Amygdala (tissue), 56 donors: ENCODE measurements at places on chromosomes 6 and 20.

GRCh38 chr6:89411145-89412070, 665 bp downstream of the RRAGD start:
- DNase-seq = peak; percentile 46

DNA sequence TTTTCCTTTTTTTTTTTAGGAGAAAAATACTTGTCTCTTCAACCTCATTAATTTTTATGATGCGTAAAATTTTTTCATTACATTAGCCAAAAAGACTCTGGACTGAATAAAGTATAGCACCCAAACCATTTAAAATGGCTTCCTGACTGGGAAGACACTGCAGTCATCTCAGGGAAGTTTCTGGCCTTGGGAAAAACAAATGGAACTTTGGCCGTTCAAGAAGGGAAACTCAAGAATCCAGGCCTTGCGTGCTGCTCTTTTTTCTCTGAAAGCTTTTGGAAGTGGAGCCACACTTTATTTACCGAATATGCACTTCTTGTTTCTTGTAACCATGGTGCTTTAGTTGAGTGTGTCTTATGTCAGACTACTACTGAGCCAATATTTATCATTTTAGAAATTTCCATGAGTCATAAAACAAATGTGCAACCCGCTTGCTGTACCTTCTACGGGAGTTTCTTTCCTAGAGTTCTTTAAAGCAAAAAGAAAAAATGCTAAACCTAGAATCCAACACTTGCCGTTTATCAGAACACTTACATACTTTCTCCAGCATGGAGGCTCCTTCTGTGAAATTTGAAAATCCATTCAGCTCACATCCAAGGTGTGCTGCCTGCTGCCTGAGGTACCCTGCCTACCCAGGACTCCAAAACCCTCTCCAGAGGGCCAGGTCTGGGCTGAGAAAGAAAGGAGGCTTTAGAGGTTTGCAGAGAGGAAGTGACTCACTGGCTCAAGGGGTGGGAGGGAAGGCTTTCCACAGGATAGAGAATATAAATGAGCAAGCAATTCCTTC, 11.5 kb upstream of the DSTN start:
- DNase-seq = no peak

GRCh38 chr6:170404697-170405096, 98.1 kb downstream of the FAM120B start:
- DNase-seq = no peak

DNA sequence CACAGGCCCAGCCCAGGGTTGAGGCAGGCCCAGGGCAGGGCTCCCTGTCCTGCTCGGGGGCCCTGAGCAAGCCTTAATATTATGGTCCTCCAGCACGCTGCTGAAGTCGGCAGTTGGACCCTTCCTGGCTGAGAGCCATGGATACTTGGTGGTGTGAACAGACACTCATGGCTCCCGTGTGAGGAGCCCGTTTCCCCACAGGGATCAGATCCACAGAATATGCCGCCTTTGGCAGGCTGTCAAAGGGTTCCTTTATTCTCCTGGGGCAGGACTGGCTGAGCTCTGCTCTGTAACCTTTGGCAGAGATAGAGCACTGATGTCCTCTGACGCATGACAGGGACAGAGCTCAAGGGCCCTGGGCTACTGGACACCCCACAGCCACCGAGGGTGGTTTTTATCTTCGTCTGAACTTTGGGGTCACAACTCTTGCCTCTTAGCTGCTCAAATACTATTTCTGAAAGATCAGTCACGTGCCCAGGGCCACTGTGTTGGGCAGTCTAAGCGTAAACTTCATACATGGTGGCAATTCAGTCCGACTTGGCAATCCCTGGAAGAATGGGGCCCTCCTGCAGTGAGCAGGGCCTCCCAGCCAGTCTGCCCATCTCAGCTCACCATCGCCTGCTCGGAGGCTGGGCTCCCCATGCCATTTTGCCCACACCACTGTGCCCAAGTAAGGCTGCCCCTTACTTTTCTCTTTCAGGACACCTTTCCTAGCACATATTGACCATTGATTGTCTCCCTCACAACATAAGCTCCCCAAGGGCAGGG, 49.1 kb downstream of the TTI1 start:
- no peak for DNase-seq

DNA sequence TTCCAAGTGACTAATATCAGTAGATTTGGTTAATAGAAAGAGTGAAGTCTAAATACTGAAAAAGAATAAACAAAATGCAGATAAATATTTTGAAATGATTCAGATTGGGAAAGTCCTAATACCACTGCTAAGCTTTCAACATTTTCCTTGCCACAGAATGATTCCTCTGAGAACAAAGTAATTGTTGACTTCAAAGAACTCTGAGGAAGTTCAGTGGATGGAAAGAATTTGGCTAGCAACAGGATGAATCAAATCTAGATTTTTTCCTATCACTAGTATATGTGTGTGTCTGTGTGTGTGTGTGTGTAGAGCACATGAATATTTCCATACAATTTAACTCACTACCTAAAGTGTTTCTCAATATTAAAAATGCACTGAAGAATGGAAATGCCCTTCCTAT, 107.9 kb upstream of the PREP start:
- no peak for DNase-seq

GRCh38 chr6:155200012-155200411, 63.8 kb upstream of the CLDN20 start:
- DNase-seq = no peak

DNA sequence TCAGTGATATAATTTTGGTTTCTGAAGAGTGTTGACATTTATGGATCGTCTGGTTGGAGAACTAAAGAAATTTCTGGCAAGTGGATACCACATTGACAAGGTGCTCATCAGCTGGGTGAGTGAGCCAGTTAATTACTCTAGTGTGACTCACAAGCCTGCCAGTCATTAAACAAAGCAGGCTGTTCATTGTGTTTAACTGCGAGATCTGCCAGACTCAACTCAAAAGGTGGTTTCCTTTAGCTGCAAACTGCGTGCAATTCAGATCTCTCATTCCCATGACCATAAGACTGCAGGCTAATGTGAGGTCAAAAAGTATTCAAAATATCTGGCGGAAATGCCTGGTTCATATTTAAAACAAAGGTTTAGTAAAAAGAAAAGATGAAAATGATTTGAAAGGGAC, 32.5 kb upstream of the IYD start:
- DNase-seq = no peak

GRCh38 chr6:14270925-14271788, 153.6 kb downstream of the CD83 start:
- DNase-seq = no peak

DNA sequence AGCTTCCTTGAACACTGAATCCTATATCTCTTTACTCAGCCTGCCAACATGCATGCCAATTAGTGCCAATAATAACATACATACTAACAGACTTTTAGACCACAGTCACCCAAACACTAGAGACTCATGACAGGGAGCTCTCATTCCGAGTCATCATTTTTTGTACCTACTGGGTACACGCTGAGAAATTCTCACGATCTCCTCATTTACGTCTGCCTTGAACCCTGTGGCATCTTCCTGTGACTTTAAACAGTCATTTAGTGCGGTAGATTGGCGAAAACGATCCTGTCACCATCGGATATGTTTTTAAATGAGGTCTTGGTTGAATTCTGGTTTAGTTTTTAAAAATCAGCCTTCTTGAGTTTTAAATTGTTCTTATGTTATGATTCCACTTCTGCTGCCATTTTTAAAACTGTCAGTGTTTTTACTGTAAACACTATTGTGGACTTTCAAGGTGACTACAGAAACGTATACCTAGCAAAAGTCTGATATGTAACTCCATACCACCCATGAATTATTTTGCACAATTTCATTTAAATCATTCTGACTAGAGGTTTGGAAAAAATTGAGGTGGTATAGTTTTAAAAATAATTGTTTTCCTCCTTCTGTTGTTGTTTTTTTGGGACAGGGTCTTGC, 275.4 kb downstream of the TSHZ2 start:
- DNase-seq = no peak

GRCh38 chr6:29847871-29848630, 20.4 kb downstream of the HLA-G start:
- DNase-seq = peak; percentile 14
